HCT116 (cell line): ENCODE measurements at places on chromosomes 12 and 14. TPM values are rescaled to one million over a fixed set of nuclear protein-coding genes. Genes with fewer than 3 reads are reported as not detected.

Gene AMN1
- 26.9 TPM for total RNA-seq

DNA sequence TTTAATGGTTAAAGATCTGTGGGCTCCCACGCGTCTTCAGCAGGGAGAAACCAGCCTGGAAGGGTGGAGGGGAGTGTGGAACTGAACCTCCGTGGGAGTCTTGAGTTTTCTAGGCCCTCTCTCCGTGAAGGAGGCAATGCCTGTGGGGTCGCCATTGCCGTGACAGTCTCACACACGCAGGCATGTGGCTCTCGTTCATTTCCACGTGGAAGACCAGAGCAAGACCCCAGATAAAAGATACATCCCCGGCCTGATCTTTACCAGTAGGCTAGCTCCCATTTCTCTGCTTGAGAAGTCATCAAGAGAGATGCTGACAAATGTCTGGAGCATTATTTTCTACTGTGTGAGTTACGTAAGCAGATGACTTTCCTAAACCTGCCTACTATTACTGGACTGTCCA is 491.7 kb upstream of the LMO3 start:
- DNase-seq = no peak
- no peaks in the 10 kb centered on the region for H3K27me3 ChIP-seq
- H3K27ac ChIP-seq = no peak overlapping the region
- no peak overlapping the region for H3K4me3 ChIP-seq
- no peaks in the 10 kb centered on the region for H3K36me3 ChIP-seq

- H3K4me1 ChIP-seq = no peaks in the 10 kb centered on the region
- no peak overlapping the region for H3K27ac ChIP-seq
- H3K27me3 ChIP-seq = no peaks in the 10 kb centered on the region
- DNase-seq = no peak
- no peaks in the 10 kb centered on the region for H3K36me3 ChIP-seq
- no peak overlapping the region for H3K4me3 ChIP-seq
These were observed 77.0 kb upstream of the METAP2 start for GRCh38 chr12:95396849-95397468.

- DNase-seq = no peak
- H3K27ac ChIP-seq = no peak overlapping the region
- no peaks in the 10 kb centered on the region for H3K4me1 ChIP-seq
- H3K36me3 ChIP-seq = no peaks in the 10 kb centered on the region
- H3K27me3 ChIP-seq = no peaks in the 10 kb centered on the region
- no peak overlapping the region for H3K4me3 ChIP-seq
These were observed 212.1 kb upstream of the BTG1 start for GRCh38 chr12:92357584-92358261.

DNA sequence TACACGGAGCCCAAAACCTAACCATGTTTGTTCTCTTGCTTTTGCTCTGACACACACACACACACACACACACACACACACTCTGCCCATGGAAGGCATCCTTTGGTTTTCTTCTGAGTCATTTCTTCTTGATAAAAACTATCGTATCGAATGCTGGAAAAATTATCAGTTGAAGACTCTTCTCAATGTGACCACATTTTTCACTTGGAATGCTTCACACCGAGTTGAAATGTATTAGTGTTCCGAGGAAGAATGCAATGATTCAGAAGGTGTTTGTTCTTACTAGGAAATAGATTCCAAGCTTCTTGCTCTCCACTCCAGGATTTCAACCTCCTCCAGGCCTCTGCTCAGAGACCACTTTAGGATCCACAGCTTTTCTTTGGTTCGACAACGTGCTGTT is 226.3 kb downstream of the MON2 start:
- H3K4me1 ChIP-seq = no peaks in the 10 kb centered on the region
- no peaks in the 10 kb centered on the region for H3K36me3 ChIP-seq
- H3K27ac ChIP-seq = no peak overlapping the region
- no peak for DNase-seq
- no peaks in the 10 kb centered on the region for H3K27me3 ChIP-seq

DNA sequence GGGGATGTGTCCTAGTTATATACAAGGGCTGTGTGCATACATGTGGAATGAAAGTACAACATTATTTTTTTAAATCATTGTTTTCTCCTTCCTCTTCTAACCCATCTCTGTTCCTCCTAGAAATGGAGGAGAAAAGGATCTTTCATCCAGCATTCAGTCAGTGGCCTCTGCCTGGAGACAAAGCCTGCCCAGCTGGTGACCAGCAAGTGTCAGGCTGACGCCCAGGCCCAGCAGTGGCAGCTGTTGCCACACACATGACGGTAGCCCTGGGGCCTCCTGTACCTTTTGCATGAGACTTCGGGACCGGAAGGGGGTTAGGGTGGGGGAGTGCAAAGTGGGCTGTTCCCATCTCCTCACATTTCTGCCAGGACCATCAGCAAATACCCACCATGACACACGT is 46.2 kb downstream of the ERH start:
- H3K4me3 ChIP-seq = no peak overlapping the region
- H3K4me1 ChIP-seq = no peaks in the 10 kb centered on the region
- no peaks in the 10 kb centered on the region for H3K36me3 ChIP-seq
- H3K27ac ChIP-seq = no peak overlapping the region

- no peak overlapping the region for H3K27ac ChIP-seq
- H3K4me3 ChIP-seq = no peak overlapping the region
- H3K27me3 ChIP-seq = no peaks in the 10 kb centered on the region
- no peaks in the 10 kb centered on the region for H3K4me1 ChIP-seq
These were observed 22.8 kb upstream of the LALBA start for GRCh38 chr12:48592591-48593086.

GRCh38 chr12:84607170-84607819 is 305.3 kb downstream of the SLC6A15 start:
- no peak for DNase-seq
- H3K4me1 ChIP-seq = no peaks in the 10 kb centered on the region
- no peaks in the 10 kb centered on the region for H3K36me3 ChIP-seq
- no peak overlapping the region for H3K27ac ChIP-seq
- H3K27me3 ChIP-seq = no peaks in the 10 kb centered on the region

- no peaks in the 10 kb centered on the region for H3K4me1 ChIP-seq
- no peak for DNase-seq
- no peaks in the 10 kb centered on the region for H3K36me3 ChIP-seq
- H3K27me3 ChIP-seq = no peaks in the 10 kb centered on the region
- no peak overlapping the region for H3K4me3 ChIP-seq
These were observed 172.2 kb upstream of the ATP2B1 start for GRCh38 chr12:89880690-89881350.

Gene EGLN3
- total RNA-seq = 13.6 TPM

- H3K4me3 ChIP-seq = no peak overlapping the region
- no peak overlapping the region for H3K27ac ChIP-seq
- H3K4me1 ChIP-seq = no peaks in the 10 kb centered on the region
- peak; percentile 28 for DNase-seq
These were observed 97.9 kb downstream of the RERGL start for GRCh38 chr12:17992002-17992656.

GRCh38 chr12:7797698-7798398 is 8.6 kb downstream of the NANOG start:
- H3K27ac ChIP-seq = no peak overlapping the region
- H3K27me3 ChIP-seq = no peaks in the 10 kb centered on the region
- no peak for DNase-seq
- no peak overlapping the region for H3K4me3 ChIP-seq
- no peaks in the 10 kb centered on the region for H3K36me3 ChIP-seq
- H3K4me1 ChIP-seq = no peaks in the 10 kb centered on the region

GRCh38 chr12:124398578-124399227 is 103.8 kb downstream of the RFLNA start:
- peaks cover 10% of the 10 kb centered on the region for H3K4me1 ChIP-seq
- H3K27ac ChIP-seq = no peak overlapping the region
- no peaks in the 10 kb centered on the region for H3K27me3 ChIP-seq

DNA sequence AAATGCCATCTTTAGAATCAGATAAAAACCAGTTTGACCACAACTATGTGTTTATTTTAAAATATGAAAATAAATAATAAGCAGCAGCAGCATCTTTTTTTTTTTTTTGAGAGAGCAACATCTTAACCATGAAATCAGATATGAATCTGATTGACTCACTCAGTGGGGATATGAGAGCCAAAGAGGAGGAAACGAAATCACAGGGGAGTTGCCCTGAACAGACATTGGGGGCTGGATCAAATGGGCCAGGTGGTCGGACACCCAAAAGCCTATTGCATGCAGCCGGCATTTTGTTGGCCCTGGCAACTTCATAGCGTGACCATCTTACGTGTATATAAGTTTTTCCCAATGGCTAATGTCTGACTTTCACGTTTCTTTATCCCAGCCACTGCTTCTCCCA is 321.1 kb downstream of the NPAS3 start:
- H3K27me3 ChIP-seq = no peaks in the 10 kb centered on the region
- no peak for DNase-seq
- no peaks in the 10 kb centered on the region for H3K36me3 ChIP-seq
- no peaks in the 10 kb centered on the region for H3K4me1 ChIP-seq
- H3K27ac ChIP-seq = no peak overlapping the region
- H3K4me3 ChIP-seq = no peak overlapping the region

DNA sequence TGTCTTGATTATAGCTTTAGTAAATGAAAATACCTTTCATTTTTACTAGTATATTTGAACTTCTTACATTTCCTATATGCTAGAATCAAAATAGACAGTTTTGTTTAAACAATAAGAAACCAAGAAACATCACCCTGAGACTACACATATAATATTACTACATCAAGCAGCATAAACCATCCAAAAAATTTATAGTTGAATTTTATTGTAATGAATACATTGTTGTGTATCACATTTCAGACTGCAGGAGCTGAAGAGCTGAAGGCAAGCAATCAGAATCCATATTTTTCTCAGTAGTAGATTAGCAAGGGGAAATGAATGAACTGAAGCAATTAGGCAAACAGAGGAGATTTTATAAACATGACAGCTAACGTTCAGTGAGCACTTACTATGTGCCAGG is 379.2 kb downstream of the BTG1 start:
- H3K27ac ChIP-seq = no peak overlapping the region
- no peak overlapping the region for H3K4me3 ChIP-seq
- no peaks in the 10 kb centered on the region for H3K36me3 ChIP-seq
- no peaks in the 10 kb centered on the region for H3K27me3 ChIP-seq

DNA sequence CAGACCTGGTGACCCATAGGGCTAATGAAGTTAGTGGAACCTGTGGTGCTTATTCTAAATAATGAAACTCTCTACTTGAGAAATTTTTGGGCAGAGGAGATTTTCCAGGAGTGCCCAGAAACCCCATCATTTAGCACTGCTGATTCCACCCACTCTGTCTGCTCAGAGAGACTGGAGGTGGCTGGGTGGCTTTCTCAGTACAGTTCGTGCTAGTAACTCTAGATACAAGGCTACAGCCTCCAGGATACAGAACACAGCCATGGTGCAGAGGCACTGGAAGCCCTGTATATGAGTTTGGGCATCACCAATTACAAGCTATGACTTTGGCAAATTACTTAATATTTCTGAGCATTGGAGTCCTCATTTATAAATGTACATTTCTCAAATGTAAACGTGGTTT is 32.4 kb downstream of the CCDC177 start:
- no peaks in the 10 kb centered on the region for H3K36me3 ChIP-seq
- DNase-seq = no peak
- H3K27ac ChIP-seq = no peak overlapping the region
- H3K27me3 ChIP-seq = no peaks in the 10 kb centered on the region
- H3K4me1 ChIP-seq = no peaks in the 10 kb centered on the region

DNA sequence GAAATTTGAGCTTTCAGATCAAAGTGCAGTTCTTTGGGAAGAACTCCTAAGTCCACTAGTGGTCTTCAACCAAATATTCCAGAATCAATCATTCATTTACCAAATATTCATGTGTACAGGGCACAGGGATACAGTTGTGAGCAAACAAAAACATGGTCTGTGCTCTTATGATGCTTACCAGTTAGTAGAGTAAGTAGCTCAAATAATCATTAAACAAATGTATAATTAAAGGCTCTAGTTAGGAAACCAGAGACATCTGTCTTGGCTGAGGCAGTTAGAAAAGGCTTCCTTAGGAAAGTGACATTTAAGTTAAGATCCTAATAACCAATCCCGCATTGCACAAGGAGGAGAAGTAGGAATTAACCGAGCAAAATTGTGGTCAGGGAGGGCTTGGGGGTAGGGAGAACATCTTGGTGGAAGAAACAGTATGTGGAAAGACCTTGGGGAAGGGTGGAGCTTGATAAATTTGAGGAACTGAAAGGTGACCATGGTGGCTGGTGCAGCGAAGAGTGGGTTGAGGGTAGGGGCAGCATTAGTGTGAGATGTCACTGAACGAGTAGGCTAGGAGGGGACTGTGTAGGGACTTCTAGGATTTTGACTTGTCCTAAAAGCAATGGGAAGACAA is 40.0 kb downstream of the PEBP1 start:
- H3K4me1 ChIP-seq = no peaks in the 10 kb centered on the region
- H3K4me3 ChIP-seq = no peak overlapping the region

- no peaks in the 10 kb centered on the region for H3K36me3 ChIP-seq
- H3K27me3 ChIP-seq = peaks cover 4% of the 10 kb centered on the region; the same call in 1 of the 2 replicates
- H3K4me3 ChIP-seq = 0 out of 2 replicates have a peak overlapping the region, but pooled peaks have one; percentile 22
- H3K27ac ChIP-seq = no peak overlapping the region
- H3K4me1 ChIP-seq = peaks cover 28% of the 10 kb centered on the region
These were observed 279.4 kb downstream of the FOXN3 start for GRCh38 chr14:89137526-89138163.

DNA sequence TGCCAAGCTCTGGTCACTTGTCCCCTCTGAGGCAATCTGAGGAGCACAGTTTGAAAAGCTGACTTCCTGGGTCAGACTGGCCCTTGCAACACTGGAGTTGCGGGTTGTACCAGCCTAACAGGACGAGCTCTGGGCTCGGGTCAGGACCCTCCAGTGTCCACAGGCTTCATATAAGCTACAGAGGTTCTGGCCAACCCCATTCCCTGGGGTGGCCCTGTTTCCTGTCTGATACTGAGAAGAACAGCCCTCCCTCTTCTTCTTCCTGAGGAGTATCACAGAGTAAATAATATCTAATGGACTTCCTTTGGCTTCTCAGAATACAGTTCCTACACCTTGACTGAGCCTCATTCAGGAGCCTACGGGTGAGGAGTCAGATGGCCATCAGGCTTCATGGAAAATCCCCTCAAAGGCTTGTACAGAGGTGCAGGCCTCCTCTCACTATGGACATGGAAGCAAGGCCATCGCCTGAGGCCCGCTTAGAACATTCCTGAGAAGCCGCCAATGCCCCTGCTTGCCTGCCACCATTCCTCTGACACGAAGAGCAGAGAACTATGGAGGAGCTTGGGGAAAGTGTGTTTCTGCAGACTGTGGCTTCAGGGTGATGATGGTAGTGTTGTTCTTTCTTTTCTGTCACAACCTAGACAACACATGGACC is 28.5 kb upstream of the ANO2 start:
- H3K36me3 ChIP-seq = no peaks in the 10 kb centered on the region
- H3K4me1 ChIP-seq = no peaks in the 10 kb centered on the region

Gene BTBD6
- 35.9 TPM for total RNA-seq

Gene OTOGL
- not detected for total RNA-seq

Gene RILPL2
- total RNA-seq = 2.3 TPM

DNA sequence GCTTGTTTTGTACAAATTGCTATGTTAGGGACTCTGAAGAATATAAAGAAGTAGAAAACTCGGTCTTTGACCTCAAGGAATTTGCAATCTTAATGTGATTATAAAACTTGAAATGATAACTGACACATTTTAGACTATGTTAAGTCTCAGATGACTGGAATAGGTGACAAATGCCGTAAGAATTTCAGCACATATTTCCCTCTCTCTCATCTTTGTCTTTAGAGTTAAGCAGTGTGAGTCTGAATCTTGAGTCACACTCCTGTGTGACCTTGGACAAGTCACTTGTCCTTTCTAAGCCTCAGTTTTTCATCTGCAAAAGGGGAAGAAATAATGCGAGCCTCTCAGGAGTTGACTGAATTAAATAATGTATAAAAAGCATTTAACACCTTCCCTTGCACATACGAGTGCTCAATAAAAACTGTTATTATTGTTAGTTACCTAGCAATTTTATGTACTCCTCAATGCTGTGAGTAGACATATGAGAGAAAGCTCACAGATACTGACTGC is 103.7 kb downstream of the DYRK2 start:
- no peak overlapping the region for H3K4me3 ChIP-seq
- peaks cover 27% of the 10 kb centered on the region for H3K4me1 ChIP-seq
- no peaks in the 10 kb centered on the region for H3K27me3 ChIP-seq
- H3K36me3 ChIP-seq = no peaks in the 10 kb centered on the region
- no peak overlapping the region for H3K27ac ChIP-seq

Gene ANKRD33
- total RNA-seq = not detected
